Left lung (tissue), 14 donors: ENCODE measurements at places on chromosomes 2 and 18. TPM values are rescaled to one million over a fixed set of nuclear protein-coding genes. Genes with fewer than 3 reads are reported as not detected.

DNA sequence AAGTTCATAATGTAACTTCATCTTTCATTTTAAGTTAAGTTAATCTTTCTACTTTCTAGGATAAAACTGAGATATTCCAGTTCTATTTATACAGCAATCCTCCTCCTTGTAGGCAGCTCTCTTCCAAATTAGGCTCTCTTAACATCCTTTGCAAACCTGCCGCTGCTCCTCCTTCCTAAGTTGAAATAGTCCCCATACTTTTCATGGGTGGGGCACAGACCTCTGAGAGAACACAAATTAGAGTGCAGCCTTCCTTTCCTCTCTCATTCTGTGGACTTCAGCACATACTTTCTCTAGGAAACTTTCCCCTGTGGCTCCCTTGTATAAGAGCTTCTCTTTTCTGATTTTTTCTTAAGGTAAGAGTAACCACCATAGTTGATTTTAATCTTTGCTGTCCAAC is 28.3 kb downstream of the TWSG1 start:
- DNase-seq: no peak

The DUSP2 gene
- total RNA-seq: 5.7 TPM

GRCh38 chr2:181404472-181404871 is 52.7 kb upstream of the ITGA4 start:
- DNase-seq: no peak

DNA sequence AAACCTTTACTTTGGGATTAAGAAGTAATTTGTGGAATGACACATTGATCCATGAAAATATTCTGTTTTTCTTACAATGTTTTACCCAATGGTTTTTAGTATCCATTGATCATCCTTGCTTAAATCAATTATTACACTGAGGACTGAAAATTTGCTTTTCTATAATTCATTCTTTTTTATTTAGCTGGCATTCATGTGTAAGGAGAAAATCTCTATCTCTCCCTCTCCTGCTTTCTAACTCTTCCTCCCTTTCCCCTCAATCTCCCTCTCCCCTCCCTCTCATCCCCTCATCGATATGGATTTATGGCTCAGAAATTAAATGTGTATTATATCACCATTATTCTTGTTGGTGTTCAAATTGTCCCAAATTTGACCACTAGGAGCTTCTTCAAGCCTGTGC is 29.7 kb downstream of the GALNT5 start:
- DNase-seq: no peak

GRCh38 chr2:174654419-174654941 is 56.9 kb upstream of the WIPF1 start:
- DNase-seq: no peak

The MRPL33 gene
- 110 TPM for total RNA-seq

DNA sequence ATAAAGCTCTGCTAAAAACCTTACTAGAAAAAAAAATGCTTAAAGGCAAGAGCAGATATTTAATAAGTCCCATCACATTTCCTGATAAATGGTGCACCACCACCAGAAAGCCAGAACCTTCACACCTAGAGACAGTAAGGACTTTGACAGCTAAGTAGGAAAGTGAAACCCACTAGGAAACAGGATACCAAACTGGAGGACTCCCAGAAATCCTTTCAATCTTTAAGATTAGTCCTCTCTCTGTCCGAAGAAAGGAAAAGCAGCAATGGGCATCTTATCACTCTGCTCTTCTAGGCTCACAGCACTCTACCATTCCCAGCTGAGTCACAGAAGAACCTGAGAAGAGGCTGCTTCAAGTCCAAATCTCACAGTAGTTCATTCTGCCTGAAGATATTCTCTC is 3.7 kb downstream of the DYM start:
- no peak for DNase-seq

- DNase-seq: no peak
Observed at GRCh38 chr2:11227595-11227994, 72.3 kb downstream of the SLC66A3 start.

DNA sequence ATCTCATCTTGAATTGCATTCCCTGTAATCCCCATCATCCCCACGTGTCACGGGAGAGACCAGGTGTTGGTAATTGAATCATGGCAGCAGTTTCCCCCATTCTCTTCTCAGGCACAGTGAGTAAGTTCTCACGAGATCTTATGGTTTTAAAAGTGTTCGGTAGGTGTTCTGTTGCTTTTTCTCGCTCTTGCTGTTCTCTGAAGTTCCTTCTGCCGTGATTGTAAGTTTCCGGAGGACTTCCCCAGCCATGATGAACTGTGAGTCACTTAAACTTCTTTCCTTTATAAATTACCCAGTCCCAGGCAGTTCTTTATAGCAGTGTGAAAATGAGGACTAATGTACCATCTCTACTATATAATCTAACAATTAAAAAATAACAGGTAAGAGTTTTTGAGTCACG is 409.9 kb upstream of the NRXN1 start:
- no peak for DNase-seq

DNA sequence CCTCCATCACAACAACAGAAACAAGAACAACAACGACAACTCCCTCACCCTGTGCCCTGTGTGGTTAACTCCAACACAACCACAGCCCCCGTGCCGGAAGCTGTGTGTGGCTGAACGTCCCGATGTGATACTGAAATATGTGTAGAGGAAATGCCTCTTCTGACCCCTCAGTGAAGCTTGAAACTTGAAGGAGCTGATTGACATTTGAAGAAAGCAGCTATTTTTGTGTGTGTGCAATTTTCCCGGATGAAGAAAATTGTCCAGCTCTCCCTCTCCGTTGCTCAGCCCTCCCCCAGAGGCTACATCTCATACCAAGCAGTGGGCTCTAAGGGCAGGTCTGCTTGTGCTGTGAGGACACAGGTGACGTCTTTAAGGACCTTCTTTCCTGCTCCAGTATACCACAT is 173.8 kb downstream of the ICOS start:
- DNase-seq: no peak

- DNase-seq: no peak
Observed at GRCh38 chr2:138814123-138814898, 34.1 kb upstream of the NXPH2 start.

GRCh38 chr2:99862566-99862965 is 279.8 kb downstream of the AFF3 start:
- no peak for DNase-seq

The COX7A2L gene
- 80.0 TPM for total RNA-seq

- DNase-seq: no peak
Observed at GRCh38 chr18:48445540-48445939, 36.4 kb upstream of the ZBTB7C start.

- DNase-seq: no peak
Observed at GRCh38 chr2:107338059-107338458, 452.1 kb upstream of the ST6GAL2 start.
